ENCODE measurements at places on chromosomes 3 and 15.

- DNase-seq = no peak
Measured at GRCh38 chr3:103968131-103968530, 1398.6 kb upstream of the ALCAM start.

DNA sequence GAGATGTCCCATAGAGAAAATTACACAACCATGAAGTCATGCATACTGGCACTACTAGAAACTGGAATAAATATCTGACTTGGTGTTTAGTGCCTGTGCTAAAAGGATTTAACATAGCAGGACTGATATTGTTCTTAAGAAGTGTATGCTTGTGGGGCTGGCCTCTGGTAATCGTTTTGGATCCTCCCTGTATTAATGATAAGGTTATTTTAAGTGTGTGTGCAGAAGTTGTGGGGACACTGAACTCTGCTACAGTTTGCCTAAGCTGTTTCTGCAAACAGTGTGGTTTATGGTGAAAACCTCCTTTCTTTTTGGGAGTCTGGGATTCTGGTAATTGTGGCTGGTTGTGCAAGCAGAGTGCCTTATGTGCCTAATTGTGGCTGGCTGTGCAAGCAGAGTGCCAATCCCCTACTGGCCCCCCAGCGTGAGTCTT, 120.8 kb downstream of the CLASP2 start:
- no peak for DNase-seq

GRCh38 chr3:119311081-119311925, 17.1 kb downstream of the ARHGAP31 start:
- DNase-seq = no peak

DNA sequence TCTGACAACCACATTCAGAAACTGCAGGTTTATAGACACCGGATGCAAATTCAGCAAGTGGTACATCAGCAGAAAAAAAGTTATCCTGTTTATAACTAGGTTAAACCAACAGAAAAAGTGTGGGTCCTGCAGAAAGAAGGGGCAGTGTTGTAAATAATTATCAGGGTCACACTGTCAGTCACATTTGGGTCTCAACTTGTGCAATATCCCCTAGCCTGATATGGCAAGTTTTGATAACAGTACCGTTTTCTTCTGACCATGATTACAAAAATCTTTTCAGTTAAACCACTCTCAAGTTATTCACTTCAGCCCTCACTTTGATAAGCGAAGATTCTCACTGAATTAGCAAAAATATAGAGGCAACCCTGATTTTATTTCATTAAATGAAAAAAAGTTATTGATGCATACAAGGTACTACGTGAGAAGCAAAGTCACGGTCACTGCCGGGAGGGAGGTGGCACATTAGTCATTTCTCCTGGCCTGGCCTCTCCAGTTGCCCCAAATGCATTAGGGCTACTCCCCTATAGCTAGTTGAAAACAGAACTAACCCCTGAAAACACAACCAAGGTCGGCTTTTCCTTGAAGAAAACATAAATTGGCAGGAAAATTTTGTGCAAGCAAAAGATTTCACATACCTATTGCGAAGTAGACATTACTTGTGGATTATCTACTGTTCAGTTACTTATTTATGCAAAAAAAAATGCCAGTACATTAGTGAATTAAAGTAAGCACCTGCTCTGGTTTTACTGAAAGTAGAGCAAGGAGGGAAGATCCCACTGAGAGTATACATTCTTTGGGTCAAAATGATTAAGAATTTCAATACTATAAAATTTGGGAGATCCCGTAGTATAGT, 28.6 kb downstream of the IL5RA start:
- no peak for DNase-seq

DNA sequence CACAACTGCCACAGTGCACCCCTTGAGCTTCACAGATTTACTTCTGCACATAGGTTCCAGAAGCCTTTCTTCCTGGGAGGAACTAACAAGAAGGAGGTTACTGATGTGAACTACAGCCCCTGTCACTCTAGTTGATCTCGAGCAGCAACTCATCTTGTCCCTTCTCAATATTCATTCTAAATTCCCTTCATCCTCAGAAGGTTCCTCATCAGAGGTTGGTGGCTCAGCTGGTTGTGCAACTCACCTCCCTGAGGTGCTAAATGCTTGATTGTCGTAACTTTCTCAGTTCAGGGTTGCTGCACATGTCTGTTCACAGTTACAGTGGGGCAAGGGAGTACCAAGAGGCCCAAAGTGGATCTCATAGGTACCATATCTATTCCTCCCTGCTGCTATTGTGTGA, 5.7 kb upstream of the A4GNT start:
- DNase-seq = no peak

DNA sequence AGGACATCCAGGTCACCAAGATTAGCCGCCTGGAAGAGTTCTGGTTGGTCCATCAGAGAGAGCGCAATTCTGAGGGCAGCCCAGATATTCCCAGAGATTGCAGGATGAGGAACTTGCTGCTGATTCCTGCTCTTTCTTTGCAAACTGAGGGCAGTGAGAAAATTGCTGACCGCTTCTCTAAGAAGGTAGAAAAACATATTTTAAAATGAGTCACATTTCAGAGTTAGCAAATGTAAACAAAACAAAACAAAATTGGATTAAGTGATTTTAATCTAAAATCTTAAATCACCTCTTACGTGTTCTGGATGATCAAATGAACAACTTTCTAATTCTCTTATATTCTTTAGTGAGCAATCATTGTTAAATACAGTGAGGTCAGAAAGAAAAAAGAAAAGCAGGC, 149.0 kb downstream of the USP13 start:
- no peak for DNase-seq

All from NCI-H2081 treated with DMSO at 0.1 percent for 48 hours (cell line).